ENCODE measurements at places on chromosomes 6 and 20.

- DNase-seq, result no peak
These were observed 82.6 kb upstream of the CCN6 start for GRCh38 chr6:111971181-111971841.

- DNase-seq, result no peak
These were observed 68.6 kb downstream of the TRAM2 start for GRCh38 chr6:52508261-52508739.

- no peak for DNase-seq
These were observed 344.3 kb upstream of the ID4 start for GRCh38 chr6:19492636-19493405.

DNA sequence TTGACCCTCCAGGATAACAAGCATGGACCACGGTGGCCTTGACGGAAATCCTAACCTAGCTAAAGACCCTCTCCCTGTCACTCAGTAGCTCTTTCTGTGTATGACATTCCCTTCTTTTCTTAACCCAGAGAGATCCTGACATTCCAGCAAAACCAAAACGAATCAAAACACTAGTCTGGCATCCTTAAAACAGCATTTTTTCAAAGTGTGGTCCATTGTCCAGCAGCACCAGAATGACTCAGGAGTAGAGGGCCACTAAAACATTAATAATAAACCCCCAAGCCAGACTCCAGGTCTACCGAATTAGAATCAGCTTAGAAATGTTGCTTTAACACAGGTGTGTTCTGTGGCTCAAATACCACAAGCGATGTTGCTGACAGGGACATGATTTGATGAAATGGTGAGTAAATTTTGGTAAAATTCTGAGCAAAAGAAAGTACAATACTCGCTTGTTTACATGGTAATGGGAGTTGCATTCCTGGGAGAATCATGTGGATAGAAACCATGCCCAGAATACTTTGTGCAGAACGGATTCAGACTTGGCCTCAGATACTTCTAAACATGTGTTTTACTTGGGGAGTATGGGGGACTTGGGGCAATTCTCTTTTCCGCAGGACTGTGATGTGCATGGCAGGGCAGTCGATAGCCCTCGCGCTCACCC, 174.2 kb upstream of the KCNG1 start:
- no peak for DNase-seq

GRCh38 chr6:41182069-41183034, 18.6 kb downstream of the TREML2 start:
- no peak for DNase-seq

DNA sequence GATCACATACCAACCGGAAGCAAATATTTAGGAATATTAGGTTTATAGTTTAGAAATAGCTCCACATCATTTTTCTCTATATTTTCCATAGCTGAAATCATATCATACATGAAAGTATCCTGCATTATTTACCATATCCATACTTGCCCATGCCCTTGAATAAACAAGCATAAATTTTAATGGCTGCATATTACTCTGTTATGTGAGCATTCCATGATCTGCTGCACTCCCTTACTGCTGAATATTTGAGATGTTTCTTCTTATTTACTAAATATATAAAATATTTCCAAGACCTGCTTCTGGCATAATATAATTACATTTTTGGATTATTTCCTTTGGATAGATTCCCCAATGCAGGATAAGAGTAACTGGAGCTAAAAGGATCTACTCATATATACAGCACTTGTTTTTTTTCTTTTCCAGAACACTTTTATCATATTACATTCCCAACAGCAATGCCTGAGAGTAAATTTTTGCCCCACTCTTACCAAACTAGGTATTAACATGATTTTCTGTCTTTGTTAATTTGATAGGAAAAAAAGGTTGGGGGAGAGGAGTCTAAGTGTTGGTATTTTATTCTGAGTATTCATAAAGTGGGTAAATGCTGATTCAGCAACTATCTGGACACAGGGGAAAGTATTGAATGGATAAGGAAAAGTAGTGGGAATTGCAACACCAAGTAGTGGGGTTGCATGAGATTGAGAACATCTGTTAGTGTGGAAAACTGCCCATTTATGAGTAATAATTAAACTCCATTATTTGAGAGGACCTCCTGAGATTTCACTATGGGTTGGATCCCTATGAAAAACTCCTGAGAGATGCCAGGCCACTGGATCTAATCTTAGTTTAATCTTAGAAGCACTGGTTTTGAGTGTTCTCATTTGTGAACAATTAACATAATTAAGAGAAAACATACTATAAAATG, 76.0 kb downstream of the MAN1A1 start:
- no peak for DNase-seq

- DNase-seq, result no peak
These were observed 206.2 kb upstream of the MYLIP start for GRCh38 chr6:15922510-15923250.

- DNase-seq, result no peak
These were observed 22.0 kb downstream of the KIF13A start for GRCh38 chr6:17965397-17965796.

Measured in amygdala (tissue), 56 donors.